ENCODE measurements at places on chromosomes 5 and 9.
A peak's percentile ranks its signal among the peaks of the same experiment; 100 is the strongest.

DNA sequence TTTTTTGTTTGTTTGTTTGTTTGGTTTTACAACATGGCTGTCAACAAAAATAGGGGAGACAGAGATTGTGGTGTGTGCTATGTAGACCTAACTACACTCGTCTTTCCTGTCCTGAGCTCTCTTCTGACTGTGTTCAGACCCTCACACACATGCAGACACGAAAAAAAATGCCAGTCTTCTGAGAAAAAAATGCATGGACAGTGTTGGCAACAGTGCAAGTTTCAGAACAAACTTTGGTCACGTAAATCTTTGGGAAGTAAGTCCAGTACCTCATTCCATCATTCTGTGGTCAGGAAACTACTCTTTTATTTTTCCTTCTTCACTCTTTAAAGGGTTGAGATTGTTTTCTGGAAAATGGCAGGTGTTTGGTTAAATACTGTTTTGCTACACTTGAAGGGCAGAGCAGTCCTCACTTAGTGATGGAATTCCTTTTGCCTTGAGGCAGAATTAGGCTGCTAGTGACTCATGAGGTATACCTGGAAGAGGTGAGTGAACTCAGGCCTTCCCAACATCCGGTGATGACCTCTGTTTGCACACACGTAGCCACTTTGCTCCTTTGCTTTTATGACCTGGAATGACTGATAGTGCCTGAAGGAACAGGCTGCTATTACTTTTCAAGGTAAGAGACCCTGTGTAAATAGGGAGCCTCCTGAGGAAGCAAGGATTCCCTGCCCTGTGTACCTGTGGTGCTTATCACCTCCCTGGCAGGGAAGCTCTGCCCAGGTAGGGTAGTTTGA, 81.6 kb upstream of the TNFAIP8 start:
- no peak for DNase-seq

GRCh38 chr9:105369911-105370310, 77.9 kb upstream of the FSD1L start:
- DNase-seq: no peak

- peak; percentile 51 for DNase-seq
Observed at GRCh38 chr9:90641884-90642487, 638 bp downstream of the DIRAS2 start.

DNA sequence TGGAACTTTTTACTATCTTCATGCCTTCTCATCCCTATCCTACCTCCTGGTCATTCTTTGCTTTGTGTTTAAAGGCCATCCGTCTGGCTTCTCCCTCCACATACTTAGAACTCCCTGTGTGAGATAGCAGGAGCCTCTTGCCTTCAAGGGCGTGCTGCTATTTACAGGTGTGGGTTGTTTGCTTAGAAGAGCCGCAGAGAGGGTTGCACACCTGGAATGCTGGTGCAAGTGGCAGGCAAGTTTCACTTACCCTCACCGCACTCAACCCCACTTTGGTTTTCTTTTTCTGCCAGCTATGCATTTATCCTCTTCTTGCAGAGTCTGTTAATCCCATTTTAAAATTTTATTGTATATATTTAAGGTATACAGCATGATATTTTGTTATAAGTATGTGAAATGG, 12.6 kb downstream of the SKP2 start:
- DNase-seq: peak; percentile 70

DNA sequence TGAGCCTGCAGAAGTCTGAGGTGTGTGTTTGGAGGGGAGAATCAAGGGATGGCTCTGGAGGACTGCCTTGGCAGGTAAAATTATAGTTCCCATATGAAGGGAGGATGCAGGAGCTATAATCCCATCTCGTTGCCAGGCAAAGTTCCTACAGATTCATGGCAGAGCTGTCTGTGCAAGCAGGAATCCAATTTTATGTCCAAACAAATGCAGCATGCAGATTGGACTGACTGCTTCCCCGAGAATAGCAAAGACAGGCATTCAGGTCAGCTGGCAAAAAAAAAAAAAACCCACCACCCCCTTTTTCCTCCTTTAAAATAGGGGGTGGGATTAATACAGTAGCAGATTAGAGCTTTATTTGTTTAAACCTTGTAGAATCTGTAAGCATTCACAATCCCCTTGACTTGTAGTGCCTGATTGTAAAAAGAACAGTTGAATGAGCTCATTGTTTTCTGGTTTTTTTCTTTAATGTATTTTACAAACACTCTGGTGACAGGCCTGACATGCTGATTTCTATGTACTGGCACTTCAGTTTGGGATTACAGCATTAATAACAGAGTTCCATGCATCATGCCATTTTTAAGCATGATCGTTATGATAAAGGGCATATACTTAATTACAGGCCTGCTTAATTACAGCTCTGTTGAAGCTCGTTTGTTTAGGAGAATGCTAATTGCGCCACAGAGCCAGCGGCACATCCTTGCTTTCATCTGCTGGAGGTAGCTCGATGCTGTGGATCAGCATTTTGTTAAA, 141.4 kb upstream of the LMX1B start:
- peak; percentile 65 for DNase-seq

- DNase-seq: no peak
Observed at GRCh38 chr5:82560969-82561368, 282.8 kb upstream of the RPS23 start.

GRCh38 chr9:121763561-121764370, 112.3 kb downstream of the DAB2IP start:
- no peak for DNase-seq

DNA sequence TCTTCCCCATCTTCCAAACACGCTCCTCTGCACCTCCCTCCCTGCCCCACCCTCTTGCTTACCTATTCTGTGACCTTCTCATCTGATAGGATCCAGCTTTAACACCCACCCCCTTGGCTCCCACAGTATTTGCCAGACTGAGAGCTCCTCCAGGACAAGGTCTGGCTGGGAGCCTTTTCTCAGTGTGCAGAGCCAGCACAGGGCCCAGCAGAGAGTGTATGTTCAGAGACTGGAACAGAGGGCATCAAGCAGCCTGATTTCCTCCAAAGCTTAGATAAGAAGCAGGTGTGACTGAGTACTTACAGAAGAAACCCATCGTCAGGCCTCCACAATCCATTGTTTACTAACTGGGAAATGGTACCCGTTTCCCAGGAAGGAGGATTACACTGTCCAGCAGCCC, 26.6 kb downstream of the LHX6 start:
- DNase-seq: no peak

- no peak for DNase-seq
Observed at GRCh38 chr9:112654282-112654681, 63.6 kb downstream of the INIP start.

DNA sequence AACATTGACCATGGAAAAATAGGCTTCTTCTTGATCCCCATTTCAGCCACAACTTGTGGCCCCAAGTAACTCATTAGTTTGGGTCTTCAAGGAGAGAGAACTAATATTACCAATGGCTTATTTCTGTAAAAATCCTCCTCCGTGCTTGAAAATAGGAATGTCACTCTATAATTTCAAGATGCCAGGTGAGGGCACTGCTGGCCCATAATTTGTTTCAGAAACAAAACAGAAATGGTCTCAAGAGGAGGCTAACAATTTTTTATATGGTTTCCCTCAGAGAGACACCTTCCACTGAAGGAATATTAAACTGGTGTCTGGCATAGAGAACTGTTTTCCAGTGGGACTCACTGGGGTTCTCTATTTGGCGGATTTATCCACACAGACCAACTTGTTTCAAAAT, 437.0 kb upstream of the TRPC7 start:
- peak; percentile 55 for DNase-seq

- DNase-seq: no peak
Observed at GRCh38 chr5:170693701-170694100, 89.8 kb upstream of the GABRP start.

DNA sequence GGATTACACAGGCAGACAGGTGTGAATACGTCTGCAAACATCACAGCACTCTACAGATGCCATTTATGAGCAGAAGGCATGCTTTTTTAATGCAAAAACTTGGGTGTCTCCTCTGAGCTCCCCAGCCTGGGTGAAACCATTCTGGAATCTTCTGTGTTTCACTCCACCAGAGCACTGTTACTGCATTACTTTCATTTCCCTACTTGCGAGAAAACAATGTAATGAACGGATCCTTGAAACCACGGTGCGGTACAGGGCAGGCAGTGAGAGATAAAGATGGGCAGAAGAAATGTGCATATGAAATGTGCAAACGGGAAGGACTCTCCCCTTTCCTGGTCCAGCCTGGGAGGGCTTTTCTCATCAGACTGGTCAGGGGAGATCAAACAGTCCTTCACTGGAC, 584.3 kb upstream of the KLF4 start:
- DNase-seq: no peak

DNA sequence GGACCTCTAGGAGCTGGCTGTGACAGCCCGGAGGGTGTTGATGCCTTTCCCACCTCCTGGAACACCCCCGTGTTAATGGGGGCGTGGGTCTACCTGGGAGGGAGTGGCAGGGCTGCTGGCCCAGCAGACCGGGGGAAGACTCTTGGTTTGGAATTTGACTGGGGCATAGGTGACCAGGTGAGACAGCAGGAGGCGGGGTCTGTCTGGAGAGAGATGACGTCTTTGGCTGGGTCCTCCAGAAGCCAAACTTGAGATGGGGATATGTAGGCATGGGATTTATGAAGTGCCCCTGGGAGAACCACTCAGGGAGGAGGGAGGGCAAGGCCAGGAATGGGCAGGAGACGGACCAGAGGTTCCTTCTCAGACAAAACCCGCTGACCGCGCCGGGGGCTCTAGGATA, 42.6 kb downstream of the NEK6 start:
- DNase-seq: no peak

- DNase-seq: no peak
Observed at GRCh38 chr5:73534971-73535370, 30.5 kb downstream of the ANKRA2 start.

DNA sequence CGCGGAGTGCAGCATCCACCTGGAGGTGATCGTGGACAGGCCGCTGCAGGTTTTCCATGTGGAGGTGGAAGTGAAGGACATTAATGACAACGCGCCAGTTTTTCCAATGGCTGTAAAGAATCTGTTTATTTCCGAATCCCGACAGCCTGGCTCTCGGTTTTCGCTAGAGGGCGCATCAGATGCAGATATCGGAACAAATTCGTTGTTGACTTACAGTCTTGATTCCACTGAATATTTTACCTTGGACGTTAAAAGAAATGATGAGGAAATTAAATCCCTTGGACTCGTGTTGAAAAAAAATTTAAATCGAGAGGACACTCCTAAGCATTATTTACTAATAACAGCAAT, 611 bp downstream of the PCDHA3 start:
- DNase-seq: no peak

DNA sequence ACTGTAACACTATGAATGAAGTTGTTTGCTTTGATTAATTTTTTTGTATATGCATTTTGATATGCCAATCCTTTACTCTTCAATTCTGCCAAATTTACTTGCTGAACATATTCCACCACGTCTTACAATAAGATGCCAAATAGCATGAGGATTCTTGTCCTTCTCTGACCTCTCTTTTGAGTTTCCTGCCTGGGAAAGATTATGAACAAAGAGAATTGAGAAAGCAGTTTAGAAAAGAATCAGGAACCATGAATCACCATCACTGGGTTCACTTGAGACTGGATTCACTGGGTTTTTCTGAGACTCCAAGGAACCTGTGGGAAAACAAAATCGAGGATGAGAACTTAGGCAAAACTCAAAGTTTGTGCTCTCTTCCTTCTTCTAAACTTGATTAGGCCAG, 256.5 kb downstream of the CETN3 start:
- DNase-seq: no peak

DNA sequence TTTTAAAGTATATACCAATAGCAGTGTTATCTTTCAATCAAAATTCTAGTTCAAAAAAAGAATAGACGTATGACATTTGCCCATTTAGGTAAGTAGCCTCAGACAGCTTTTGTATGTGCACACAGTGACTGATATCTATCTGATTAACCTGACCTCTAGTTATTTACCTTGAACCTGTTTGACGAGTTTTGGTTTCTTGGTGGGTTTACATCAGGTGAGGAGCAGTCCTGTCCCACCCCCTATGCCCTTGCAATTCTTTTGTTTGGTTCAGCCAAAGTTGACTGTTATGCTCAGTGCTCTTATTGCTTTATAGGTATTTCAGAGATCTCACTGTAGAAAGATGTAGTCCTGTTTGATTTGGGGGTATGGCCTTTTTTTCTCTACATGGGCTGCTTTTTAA, 147.2 kb downstream of the ISOC1 start:
- DNase-seq: peak; percentile 14

DNA sequence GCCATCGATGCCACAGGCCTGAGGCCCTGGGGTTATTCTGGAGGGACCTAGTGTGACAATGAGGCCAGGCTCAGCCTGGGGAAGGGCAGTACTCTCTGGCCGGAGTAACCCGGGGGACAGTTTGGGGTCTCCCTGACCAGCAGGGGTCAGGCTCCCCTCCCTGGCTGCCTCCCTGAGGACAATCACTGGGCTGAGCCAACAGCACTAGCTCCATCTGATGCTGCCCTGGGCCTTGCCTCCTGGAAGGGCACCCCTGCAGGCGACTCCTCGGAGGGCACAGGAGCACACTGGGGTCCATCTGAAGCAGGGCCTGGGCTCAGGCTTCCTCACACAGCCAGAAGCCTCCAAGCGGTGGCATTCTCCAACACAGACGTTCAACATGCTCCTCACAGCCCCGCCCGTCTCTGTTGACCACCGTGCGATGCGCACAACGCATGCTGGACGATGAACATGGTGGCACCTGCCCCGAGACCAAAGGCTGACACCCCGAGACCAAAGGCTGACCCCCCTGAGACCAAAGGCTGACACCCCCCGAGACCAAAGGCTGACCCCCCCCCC, 68.3 kb downstream of the ADAMTS2 start:
- DNase-seq: no peak

- DNase-seq: no peak
Observed at GRCh38 chr9:88808019-88808656, 183.1 kb upstream of the S1PR3 start.

DNA sequence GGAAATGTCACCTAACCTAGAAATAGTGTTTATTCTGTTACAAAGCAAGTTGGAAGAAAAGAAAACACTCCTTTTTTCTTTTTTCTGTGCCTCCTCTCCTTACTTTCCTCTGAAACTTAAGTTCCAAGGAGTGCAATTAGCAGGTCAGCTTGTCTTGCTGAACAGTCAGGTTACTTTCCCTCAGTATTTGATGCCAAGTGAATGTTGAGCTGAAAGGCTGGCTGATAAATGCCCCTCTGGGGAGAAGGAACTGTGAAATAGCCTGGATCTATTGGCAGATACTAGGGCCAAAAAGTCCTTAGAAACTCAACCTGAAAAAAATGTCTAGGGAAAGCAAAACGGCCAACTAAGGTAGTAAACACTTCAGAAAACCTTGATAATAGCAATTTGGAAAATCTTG, 43.6 kb downstream of the GRIA1 start:
- DNase-seq: no peak

All from NCI-H1417 (cell line).